ENCODE measurements at places on chromosomes 4 and X.

GRCh38 chr4:141652161-141652778, 15.9 kb downstream of the IL15 start:
- DNase-seq, result no peak

DNA sequence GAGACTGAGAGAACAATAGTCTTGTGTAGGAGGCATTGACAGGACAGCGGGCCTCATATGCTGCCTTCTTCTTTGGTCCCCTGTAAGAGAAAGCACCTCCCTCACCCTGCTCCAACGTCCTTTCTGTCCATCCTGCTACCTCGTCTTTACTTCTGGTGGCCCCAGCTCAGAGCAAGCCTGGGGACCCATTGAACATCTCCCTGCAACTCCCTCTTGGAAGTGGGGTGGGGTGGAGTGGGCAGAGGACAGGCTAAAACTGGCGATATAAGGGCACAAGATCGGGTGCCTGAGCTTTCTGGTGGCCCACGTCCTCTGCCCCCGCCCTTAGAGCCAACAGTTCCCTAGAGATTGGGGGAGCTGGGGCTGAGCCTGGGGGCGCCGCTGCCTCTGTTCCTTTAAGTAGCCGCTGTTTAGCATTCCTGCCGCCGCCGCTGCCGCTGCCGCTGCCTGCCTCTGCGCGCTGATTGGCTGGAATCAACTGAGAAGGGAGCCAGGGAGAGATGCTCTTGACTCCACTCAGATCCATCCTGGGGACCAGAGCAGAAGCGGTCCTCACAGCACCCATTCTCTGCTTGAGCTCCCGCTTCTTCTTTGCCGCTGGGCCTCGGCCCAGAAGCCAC, at the start of gene DLG3:
TSS of gene DLG3 (plus strand) at position 510 of the 620 bp plus-strand sequence. CDS start 367 bp downstream, outside the sequence.
- no peak for DNase-seq

GRCh38 chr4:47483745-47484144, 1.3 kb upstream of the ATP10D start:
- no peak for DNase-seq

DNA sequence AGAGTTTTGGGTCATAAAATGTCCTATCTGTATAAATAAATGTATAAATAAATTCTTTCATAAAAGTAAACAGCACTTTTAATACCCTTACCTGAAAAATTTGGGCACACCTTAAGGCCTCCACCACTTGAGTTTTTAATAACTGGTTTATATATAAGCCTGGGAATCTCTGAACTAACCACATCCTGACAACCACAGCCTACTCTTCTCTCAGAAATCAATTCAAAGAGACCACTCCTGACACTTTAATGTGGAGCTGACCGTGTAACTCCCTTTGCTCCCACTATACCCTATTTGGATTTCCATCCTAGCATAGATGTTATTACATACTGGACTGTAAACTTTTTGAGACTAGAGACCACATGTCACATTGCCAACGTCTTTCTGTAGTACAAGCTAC, 3.5 kb downstream of the FBXL5 start:
- no peak for DNase-seq

DNA sequence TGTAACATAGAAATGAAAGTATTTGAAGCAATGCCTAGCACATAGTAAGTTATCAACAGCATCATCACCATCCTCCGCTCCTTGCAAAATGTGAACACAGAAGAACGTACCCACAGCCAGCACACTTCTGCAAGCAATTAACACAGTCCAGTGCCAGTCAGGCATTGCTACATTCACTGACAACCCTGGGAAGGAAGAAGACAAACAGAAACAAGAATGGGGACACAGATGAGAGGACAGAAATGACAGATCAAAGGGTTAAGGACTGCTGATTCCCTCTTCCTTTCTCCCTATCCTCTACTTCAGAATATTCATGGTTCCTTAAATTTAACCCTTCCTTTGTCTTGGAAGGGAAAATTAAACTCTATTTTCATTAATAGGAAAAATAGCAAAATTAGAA, 53.1 kb downstream of the CHM start:
- DNase-seq, result no peak

- DNase-seq, result no peak
These were observed 229.9 kb upstream of the TTC29 start for GRCh38 chr4:147175460-147176025.

DNA sequence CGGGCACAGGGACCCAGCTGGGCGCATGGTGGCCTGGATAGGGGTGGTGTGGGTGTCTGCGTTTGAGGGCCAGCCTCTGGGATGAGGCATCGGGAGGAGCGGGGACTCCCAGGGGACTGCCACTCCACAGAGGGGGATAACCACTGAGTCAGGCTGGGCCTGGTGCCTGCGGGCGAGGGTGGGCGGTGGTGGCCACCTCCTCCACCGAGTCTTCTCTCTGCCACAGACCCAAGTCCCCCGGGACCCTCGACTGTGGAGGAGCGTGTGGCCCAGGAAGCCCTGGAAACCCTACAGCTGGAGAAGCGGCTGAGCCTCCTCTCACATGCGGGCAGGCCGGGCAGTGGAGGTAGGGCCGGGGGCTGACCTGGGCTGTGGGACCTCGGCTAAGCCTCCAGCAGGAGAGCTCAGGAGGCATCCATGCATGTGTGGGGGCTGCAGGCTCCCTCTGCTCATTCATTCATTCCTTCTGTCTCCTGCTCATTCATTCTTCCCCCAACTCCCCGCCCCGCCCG, 26.4 kb downstream of the DOK7 start:
- DNase-seq, result no peak

DNA sequence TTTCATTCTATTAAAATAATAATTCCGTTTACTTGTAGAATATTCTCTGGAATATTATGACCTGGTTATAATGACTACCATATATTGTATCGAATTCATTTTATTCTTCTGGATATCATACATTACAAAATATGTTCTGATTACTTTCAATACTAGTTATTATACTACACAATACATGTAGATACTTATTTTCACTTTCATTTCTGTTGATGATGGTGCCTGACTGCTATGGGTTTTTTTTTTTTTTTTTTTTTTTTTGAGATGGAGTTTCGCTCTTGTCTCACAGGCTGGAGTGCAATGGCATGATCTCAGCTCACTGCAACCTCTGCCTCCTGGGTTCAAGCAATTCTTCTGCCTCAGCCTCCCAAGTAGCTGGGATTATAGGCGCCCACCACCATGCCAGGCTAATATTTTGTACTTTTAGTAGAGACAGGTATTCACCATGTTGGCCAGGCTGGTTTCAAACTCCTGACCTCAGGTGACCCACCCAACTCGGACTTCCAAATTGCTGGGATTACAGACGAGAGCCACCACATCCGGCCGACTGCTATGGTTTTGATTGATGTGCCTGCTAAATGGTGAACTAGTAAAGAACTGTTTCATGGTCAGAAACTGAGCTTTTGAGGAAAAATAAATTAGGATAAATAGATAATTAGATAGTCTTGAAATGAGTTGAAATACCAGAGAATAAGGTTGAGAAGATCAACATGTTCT, 39.5 kb downstream of the PCDH10 start:
- no peak for DNase-seq

DNA sequence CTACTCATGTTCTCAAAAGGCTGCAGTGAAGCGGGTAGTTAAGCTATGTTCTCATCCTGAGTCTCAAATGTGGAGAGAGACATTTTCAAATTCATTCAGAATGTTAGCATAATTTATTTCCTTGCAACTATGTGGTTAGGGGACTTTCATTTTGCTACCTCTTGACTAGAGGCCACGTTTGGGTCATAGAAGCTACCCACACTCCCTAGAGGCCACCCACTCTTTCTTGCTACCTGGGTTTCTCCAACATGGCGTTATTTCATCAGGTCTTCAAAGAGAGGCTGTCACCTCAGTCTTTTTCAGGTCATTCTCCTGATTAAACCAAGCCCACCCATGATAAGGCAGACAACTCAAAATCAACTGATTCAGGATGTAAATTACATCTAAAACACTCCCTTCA, 34.3 kb upstream of the NLGN4X start:
- DNase-seq, result no peak

All from brain pericyte (primary cell).